ENCODE measurements at places on chromosomes 6 and 20. TPM values are rescaled to one million over a fixed set of nuclear protein-coding genes. Genes with fewer than 3 reads are reported as not detected.

The CYP39A1 gene
- total RNA-seq: 6.3 TPM

The ABHD16B gene
- total RNA-seq: not detected

The NKX2-4 gene
- not detected for total RNA-seq

The TRERF1 gene
- total RNA-seq: 3.7 TPM

The C20orf141 gene
- not detected for total RNA-seq

The ENPP3 gene
- 1.0 TPM for total RNA-seq

The PROKR2 gene
- not detected for total RNA-seq

The PDRG1 gene
- 3.1 TPM for total RNA-seq

The BCAS1 gene
- 2.1 TPM for total RNA-seq

The RAD21L1 gene
- not detected for total RNA-seq

The AKAP7 gene
- total RNA-seq: 43.3 TPM

The PRL gene
- total RNA-seq: 1.0 TPM

The SSTR4 gene
- total RNA-seq: not detected
